ENCODE measurements at places on chromosomes 1 and 21.
A peak's percentile ranks its signal among the peaks of the same experiment; 100 is the strongest.

DNA sequence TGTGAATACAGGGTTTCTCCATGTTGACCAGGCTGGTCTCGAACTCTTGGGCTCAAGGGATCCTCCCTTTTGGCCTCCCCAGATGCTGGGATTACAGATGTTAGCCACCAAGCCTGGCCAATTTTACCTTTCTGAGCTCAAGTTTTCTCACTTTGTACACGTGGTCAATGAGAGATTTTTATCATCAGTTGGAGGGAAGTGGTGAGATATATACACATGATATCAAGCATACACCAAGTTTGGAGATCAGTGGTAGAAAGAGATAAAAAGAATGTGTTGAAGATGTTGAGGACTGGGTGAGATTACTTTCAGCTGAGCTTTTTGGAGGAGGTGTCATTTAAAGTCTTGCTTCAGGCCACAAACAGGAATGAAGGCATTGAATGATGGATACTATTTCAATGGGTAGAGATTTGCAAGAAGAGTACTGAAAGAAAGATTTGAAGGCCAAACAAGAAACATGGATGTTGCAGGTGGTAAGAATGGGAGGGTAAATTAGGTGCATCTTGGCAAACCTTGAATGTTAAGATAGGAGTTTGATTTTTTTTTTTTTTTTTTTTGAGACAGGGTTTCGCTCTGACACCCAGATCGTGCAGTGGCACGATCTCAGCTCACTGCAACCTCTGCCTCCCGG is 3.0 kb upstream of the SESN2 start:
- DNase-seq, result no peak

- no peak for DNase-seq
Measured at GRCh38 chr1:213171711-213172110, 120.7 kb downstream of the RPS6KC1 start.

GRCh38 chr1:37186246-37186756 is 152.0 kb upstream of the GRIK3 start:
- DNase-seq, result no peak

GRCh38 chr1:30248774-30249173 is 474.6 kb downstream of the MATN1 start:
- DNase-seq, result no peak

GRCh38 chr1:202697038-202697437 is 13.2 kb downstream of the SYT2 start:
- no peak for DNase-seq

DNA sequence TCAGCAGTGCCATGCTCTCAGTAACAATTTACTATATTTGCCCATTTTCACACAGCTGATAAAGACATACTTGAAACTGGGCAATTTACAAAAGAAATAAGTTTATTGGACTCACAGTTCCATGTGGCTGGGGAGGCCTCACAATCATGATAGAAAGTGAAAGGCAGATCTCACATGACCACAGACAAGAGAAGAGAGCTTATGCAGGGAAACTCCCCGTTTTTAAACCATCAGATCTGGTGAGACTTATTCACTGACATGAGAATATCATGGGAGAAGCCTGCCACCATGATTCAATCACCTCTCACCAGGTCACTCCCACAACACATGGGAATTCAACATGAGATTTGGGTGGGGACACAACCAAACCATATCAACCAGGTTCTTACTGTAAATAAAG is 112.1 kb upstream of the C1orf87 start:
- no peak for DNase-seq

DNA sequence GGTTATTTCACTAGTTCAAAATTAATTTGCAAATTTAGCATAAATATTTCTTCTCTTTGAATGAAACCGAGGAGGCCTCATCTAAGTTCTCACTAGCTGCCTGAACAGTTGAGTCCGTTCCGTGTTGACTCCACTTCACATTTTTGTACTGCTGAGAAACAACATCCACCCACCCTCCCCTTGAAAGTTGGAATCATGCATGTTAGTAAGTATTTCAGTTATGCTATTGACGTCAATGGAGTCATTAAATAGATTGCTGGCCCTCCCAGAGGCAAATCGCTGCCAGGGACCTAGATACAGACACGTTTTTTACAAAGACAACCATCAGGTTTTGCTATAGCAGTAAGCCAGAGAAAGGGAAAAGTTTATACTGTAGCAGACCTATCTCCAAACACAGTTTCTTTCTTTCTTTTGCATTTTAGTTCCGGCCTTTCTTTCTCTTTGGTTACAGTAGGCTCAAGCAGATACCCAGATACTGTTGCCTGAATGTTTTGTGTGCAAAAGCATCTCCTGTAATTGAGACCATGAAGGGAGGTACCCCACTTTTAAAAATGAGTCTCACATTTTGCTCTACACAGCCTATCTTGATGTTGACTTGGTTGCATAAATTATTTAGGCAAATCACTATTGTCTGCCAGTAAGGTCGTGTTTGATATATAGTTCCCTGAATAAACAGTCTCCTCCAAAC is 262.6 kb upstream of the SGIP1 start:
- DNase-seq, result peak; percentile 34

GRCh38 chr1:244314921-244315559 is 136.7 kb downstream of the ADSS2 start:
- DNase-seq, result no peak

- peak; percentile 67 for DNase-seq
Measured at GRCh38 chr1:12760256-12760795, 13.2 kb upstream of the PRAMEF12 start.

DNA sequence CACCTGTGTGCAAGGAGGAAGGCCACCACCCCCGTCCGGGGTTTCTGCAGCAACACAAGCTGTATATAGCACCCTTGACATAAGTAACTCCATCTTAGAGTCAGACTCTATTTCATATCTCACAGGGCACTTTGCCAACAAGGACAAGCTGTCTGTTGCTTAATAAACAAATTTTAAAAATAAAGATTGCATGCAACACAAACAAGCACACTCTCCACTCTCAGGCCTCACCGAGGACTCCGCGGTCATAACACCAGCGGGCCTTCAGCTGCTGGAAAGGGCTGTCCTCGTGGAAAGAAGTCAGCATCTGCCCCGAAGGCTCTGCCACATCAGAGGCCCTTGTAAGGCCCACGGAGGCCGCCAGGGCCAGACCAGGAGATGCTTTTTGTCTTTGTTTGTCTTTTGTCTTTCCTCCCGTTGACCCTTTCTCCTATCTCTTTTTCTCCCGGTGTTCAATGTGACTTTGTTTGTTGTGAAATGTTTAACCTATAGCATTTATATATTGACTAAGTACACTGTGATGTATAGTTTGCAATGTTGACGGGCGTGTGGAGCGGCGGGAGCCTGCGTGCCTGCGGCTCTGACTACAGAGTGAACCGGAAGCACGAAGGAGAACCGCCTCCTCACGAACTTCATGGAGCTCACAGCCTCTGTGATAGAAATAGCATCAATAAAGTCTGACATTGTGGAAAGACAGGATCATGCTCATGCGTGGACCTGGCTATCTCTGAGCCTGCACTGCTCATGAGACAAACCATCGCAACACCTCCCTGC is 24.1 kb downstream of the MEGF6 start:
- DNase-seq, result no peak

DNA sequence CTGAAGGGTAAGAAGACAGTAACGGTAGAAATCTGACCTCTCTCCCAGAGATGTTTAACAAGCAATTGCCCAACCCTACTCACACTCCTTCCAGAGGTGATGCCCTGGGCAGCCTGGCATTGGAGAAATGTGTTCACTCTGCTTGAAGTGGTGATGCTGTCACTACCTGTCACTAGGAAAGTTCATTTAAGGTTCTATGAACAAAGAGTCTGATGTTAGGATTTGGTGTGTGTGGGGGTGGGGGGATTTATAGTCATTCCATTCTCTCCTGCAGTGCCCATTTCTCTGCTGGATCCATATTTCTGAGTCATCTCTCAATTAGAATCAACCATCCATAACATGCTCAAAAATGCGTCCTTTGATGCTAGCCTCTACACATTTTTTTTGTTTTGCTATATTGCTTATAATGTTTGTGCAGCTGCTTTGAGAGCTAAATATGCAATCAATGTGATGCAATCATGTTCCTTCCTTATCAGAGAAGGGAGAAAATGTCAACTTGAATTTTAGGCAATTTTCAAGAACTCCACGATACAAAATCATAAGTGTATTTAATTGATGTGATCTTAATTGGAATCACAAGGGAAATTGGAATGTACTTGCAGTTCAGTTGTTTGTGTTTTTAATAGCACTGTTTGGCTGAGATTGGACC is 173.9 kb downstream of the DUSP10 start:
- no peak for DNase-seq

DNA sequence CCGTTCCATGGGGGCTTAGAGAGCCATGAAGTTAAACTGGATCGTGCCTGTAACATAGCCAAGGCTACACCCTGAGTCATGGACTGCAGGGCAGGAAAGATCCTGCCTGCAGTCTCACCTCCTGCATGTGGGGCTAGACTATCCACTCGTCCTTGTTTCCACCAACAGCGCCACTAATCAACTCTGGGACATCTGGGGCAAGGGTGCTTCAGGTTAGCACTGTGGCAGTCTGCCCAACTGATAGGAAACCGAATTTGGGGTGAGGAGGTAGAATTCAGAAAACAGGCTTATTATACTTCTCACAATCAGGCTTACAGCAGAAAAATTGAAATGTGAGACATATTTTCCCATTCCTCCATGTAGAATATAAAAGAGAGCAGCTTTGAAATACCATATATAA is 85.2 kb upstream of the ADAM30 start:
- DNase-seq, result no peak

DNA sequence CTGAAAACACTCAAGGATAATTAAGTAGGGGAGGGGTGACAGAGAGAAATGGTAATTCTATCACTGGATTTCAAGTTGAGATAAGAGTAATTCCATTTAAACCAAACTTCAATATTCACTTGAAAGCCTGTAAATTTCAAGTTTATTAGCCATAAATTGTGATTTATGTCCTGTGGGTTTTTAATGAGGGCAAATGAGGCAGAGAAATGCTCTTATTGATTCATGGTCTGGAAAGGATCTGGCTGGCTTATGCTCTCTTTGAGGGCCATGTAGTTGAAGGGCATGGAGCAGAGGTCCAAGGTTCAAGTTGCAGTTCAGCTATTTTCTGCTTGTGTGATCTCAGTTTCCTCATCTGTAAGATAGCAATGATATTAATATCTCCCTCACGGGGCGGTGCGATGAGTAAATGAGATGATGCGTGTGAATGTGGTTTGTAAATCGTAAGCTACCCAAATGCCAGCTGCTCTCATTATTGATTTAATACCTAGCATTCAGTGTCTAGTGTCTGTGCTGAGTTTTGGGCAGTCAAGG is 12.3 kb downstream of the OLFML3 start:
- no peak for DNase-seq

GRCh38 chr1:236502972-236503639 is 20.7 kb upstream of the LGALS8 start:
- peak; percentile 78 for DNase-seq

- DNase-seq, result no peak
Measured at GRCh38 chr1:245810181-245810769, 655.5 kb downstream of the KIF26B start.

DNA sequence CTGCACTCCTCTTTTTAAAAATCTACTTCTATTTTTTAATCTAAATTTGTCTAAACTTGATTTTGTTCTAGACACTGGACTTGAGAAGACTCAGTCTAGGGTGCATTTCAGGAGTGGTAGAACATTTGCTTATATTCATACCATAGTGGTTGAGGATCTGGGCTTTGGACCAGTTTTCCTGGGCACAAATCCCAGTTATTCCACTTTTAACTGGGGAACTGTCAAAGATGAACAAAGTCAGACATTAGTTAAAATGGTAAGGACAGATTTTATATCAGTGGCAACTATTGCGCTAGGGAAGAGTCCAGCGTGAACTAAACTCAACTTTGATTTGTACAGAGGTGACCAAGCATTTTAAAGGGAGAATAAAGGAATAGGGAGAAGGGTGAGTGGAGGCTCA is 102.4 kb downstream of the FMN2 start:
- DNase-seq, result no peak

DNA sequence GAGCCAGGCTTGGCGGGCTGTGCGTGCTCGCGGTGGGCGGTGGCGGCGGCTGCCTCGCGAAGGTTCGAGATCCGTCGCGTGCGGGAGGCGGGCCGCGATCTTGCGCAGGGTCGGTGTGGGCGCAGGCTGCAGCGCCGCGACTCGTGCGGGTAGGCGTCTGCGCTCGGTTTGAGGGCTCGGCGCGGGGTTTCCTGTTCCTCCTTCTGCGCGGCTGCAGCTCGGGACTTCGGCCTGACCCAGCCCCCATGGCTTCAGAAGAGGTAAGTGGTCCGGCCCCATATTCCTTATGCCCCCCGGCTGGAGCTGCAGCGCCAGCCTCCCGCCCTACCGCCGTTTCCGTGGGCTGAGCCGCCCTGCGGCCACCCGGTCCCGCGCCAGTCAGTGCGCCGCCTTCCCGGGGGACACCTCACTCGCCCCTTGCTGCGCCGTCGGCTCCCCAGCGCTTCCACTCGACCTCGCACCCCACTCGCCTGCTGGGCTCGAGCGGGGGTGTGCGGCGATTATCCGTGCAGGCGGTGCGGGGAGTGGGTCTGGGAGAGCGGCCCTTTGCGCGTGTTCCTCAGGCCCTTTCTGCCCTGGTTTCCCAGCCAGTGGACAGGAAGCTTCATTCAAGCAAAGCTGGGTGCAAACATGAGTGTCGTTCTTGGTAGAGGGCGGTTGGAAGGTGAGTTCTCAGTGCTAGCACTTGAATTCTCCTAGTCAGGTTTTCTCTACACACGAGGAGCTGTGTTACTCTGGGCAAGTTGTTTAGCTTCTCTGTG is at the start of gene CACYBP:
TSS of gene CACYBP (plus strand) at position 12 of the 761 bp plus-strand sequence. CDS start at position 246, 234 bp downstream.
- no peak for DNase-seq

- peak; percentile 22 for DNase-seq
Measured at GRCh38 chr1:29809446-29810120, 573.3 kb downstream of the PTPRU start.

GRCh38 chr1:20343149-20343937 is 52.7 kb downstream of the VWA5B1 start:
- DNase-seq, result peak; percentile 94

- peak; percentile 99 for DNase-seq
Measured at GRCh38 chr1:21783679-21784603, 992 bp upstream of the USP48 start.

- DNase-seq, result no peak
Measured at GRCh38 chr1:3072391-3073185, 3.6 kb downstream of the PRDM16 start.

GRCh38 chr1:22722901-22723550 is 12.4 kb downstream of the EPHB2 start:
- no peak for DNase-seq

DNA sequence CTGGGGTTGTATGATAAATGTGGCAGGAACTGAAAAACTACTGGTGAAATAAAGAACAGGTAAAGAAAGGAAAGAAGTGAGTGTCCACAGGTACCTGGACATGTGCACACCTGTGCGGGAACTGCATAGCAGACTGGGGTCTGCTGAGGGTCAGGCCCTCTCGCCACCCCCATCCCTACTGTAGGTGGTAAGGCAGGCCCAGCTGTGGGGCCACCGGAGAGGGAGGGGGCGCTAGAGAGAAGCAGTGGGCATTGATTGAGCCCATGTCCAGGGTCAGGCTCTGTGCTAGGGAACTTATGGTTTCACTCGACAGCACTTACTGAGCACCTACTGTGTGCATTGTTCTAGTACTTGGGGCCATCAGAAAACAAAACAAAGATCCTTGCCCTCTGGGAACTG is 400.5 kb downstream of the MATN1 start:
- DNase-seq, result peak; percentile 51

All from H9 (cell line).